Cortex of kidney (tissue), 1 donor: ENCODE measurements at places on chromosomes 16 and 17.

DNA sequence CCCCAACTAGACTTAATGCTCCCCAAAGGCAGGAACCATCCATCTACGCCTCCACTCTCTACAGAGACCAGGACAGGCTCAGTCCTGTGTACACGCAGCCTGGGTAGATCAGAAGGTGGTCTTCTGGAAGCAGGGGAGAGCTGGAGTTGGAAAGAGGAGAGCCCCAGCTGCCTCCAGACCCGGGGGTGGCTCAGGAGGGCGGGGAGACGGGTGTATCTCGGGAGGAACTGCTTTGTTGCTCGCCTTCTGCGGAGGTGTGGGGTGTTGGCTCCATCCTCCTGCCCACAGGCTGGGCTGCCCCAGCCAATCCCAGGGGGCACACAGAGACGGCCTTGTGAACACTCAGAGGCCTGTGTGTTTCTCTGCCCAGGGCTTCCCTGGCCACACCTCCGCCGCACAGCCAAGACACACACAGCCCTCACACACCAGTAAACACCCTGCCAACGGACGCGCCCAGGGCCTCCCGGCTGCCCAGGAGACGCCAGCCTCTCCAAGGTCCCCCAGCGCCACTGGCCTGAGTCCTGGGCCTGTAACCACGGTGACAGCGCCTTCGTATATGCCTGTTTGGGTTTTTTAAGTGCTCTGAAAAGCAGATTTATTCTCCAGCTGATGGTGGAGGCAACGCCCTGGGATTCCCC, 143.4 kb upstream of the CDC42EP4 start:
- DNase-seq = no peak

DNA sequence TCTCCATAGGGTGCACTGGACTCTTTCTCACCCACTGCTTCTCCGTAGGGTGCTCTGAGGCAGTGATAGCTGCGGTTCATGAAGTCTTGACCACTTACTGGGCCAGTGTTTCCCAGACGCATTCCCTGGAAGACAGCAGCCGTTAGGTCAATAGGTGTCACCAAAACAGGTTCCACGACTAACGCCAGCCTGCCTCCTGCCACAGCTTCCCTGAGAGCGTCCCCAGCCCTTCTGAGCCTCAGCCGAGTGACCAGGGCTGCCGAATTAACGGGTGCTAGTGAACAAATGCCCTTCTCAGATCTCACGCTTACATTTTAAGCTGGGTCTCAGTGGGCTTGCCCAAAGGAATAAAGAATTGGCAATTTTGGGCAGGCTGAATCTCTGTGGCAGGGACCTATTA, 188.7 kb upstream of the TNRC6C start:
- DNase-seq = no peak

- DNase-seq = no peak
Observed at GRCh38 chr16:57299009-57299718, 14.7 kb upstream of the PLLP start.

- no peak for DNase-seq
Observed at GRCh38 chr16:10665166-10665565, 29.6 kb downstream of the TEKT5 start.

- DNase-seq = no peak
Observed at GRCh38 chr17:54784305-54784704, 116.3 kb upstream of the TOM1L1 start.

DNA sequence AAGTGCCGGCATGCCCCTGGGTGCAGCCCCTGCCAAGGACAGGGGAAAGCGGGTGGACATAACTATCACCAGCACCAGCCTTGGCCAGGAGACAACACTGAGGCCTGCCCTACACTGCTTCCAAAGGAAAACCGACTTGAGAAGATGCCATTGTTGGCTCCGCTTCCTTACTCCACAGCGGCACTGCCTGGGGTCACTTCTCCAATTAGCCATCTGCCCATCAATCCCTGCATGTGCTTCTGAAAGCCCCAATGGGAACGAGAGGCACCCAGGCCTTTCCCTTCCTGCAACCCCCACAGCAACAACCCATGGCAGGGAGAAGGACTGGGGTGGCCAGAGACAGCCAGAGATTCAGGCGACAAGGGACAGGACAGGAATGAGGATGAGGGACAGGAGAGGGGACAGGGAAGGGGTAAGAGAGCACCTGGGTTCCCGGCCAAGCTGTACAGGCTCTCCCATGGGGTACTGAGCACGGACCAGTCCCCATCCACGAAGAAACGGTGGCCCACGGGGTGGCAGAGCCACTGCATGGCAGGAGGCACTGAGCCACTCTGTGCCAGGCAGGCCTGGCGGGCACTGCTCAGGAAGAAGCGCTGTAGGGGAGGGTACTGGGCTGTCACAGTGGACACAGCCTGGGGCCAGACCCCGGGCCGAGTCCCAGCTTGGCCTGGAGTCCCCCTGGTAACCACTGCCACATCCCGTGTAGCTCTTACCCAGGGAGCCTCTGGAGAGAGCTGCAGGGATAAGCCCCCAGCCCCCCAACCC, 21.2 kb downstream of the SREBF1 start:
- no peak for DNase-seq

- no peak for DNase-seq
Observed at GRCh38 chr16:80226499-80226898, 314.3 kb upstream of the DYNLRB2 start.

- no peak for DNase-seq
Observed at GRCh38 chr17:55728833-55729232, 6.2 kb upstream of the TMEM100 start.

- DNase-seq = no peak
Observed at GRCh38 chr17:52159246-52160135, 977 bp upstream of the CA10 start.

GRCh38 chr17:38942696-38943334, 17.4 kb downstream of the LASP1NB start:
- no peak for DNase-seq

DNA sequence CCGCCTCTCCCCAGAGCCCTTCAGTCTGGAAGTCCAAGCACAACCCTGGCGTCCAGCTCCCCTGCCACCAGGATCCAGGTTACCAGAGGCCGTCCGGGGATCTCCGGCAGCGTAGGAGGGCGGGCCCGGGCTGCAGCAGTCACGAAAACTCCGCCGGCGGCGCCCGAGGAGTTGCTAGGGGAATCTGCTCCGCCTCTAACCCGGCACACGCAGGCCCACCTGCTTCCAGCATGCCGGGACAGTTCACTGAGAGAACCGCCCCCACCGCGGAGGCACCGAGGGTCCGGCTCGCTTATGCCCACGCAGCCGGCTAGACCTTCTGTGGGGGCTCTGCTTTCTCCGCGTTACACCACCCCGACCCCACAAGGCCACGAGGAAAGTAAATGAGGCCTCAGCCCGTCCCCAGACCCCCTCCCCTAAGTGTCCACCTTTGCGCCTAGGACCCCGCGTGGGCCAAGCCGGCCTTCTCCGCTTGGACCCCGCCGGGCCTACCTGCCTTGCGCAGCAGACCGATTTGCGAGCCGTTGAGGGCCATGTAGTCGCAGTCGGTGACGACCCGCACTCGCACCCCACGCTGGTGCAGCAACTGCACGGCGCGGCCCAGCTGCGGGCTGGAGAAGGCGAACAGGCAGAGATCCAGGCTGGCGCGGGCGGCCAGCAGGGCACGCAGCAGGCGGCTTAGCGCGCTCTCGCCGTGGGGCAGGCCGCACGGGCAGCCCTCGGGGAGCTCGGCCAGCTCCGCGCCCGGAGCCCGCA, 587 bp downstream of the PLD6 start:
- no peak for DNase-seq

GRCh38 chr16:75861311-75862097, 135.2 kb upstream of the CPHXL start:
- DNase-seq = no peak

DNA sequence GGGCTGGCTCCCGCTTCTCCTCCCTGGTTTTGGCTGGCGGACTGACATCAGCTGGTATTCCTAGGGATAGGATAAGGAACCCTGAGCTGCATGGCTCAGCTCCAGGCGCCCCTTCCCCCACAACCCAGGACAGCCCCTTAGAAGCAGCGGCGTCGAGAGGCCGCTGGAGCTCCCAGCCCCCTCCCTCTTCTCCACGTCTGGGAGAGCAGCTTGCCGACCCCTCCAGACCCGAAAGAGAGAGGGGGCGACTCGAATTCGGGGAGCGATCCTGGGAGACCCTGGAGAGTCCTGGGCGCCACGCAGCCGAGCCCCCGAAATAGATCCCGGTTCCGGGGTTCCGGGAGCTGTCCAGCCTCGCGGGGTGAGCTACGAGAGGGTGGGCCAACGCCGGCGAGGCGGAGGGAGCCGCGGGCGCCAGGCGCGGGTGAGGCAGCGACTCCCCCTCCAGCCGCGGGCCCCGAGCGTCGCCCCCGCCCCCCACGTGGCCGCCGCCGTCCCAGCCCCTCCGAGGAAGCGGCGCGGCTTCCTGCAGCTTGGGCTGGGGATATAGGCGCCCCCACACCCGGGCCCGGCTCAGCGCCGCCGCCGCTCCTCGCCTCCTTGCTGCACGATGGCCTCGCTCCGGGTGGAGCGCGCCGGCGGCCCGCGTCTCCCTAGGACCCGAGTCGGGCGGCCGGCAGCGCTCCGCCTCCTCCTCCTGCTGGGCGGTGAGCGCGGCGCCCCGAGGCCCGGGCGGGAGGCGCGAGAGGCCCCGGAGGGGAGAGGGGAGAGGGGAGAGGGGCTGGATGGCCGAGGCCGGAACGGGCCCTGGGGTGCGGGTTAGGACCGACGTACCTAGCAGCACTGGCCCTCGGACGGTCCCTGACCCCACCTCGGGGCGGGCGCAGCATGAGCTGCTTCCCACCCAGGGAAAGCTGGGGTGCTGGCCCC, at the start of gene RAMP2:
RAMP2 (plus strand) TSS at position 576 of the 930 bp plus-strand sequence; CDS start at position 611, 35 bp downstream.
- no peak for DNase-seq

DNA sequence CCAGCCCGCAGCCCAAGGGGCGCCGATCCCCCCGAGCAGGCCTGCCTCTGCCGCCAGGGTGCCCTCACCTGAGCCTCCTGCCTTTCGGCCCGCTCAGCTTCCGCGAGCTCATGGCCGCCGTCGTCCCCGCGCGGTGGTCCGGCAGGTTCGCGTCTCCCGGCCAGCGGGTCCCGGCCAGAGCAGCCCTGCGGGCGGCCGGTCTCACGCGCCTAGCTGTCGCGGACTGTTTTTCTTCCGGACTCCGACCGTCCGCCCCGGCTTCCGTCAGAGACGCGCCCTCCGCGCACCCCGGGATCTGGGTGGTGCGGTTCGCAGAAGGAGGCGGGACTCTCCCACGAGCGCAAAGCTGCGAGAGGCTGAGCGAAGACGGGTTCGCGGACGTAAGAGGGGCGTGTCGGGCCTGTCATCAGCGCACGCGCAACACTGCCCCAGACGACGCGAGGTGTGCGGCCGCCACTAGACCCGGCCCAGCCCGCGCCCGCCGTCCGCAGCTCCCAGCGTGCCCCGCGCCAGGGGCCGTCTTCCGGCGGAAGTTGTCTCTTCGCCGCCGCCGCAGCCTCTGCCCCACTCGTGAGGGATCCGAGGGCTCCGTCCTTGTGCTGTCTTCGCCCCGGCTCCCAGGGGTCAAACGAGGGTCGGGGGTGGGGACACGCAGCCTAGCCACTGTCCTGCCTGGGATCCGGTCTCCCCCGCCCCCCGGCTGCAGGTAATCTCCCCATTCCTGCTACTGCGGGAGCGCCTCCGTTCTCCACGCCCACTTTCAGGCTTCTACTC, at the start of gene INPP5K:
INPP5K (minus strand) TSS at position 225 of the 774 bp plus-strand sequence; CDS start at position 112, 113 bp downstream.
- peak; percentile 95 for DNase-seq

- DNase-seq = no peak
Observed at GRCh38 chr17:17109907-17110306, 67.7 kb downstream of the MPRIP start.

DNA sequence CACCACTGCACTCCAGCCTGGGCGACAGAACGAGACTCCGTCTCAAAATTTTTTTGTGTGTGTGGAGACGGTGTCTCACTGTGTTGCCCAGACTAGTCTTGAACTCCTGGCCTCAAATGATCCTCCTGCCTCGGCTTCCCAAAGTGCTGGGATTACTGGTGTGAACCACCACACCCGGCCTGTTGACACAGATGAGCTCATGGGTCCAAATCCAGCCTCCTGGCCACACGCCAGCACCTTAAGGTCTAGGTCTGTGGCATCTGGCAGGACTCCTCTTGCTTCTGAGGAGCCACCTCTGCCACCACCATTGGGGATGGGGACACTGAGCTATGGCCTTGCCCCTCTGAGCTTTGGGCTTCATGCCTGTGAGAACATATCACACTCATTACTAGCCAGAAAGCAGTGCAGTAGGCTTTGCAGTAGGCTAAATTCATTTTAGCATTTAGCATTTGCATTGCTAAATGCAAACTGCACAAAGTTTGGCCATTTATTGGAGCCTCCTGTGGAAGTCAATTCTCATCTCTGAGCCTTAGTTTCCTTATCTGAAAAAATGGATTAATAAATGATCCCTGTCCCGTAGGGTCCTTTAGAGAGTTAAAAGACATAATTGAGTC, 5.5 kb upstream of the CDIPT start:
- DNase-seq = no peak

DNA sequence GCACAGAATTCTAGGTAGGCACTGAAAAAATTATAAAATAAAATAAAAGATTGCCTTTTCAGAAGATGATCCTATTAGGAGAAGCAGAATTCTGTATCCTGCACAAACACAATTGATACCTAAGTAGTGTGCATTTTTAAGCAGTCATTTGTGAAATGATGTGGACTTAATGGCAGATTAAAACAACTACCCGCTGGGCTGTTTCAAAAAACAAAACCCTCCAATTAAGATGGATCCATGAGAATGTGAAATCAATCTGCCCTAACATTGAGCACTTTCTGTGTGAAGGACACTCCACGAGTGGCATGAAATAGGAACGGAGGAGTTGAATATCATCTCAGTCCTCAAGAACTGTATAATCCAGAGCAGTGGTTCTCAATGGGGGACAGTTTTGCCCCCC, 1012.8 kb upstream of the EEF2KMT start:
- no peak for DNase-seq

GRCh38 chr16:9844361-9844760, 337.9 kb downstream of the GRIN2A start:
- DNase-seq = no peak

- DNase-seq = no peak
Observed at GRCh38 chr16:87375426-87376135, 8.0 kb downstream of the FBXO31 start.

GRCh38 chr17:40335620-40336019, 26.6 kb downstream of the RARA start:
- no peak for DNase-seq

- DNase-seq = no peak
Observed at GRCh38 chr17:27381007-27381501, 75.2 kb upstream of the KSR1 start.

GRCh38 chr17:42584880-42585279, 7.4 kb upstream of the PSMC3IP start:
- DNase-seq = no peak

- DNase-seq = no peak
Observed at GRCh38 chr17:38415250-38416194, 12.7 kb upstream of the ARHGAP23 start.

DNA sequence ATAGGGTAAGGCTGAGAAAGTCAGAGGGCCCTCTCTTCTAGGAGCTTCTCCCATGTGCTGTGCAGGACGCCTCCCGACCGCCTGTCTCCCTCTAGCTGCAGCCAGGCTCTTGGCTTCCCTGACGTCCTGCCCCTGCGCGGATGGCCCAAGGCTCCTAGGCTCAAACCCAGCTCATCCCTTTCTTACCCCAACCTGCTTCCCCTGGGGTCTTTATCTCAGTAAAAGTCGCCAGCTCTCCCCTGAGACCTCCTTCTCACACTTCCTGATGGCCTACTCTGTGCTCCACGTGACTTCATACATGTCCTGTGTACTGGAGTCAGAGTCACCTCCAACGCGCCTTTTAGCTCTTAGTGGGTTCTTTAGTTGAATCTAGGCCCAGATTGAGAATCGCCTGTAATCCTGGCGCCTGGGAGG, 1.1 kb upstream of the ZNF747 start:
- no peak for DNase-seq

GRCh38 chr16:19883296-19883965, 1.2 kb downstream of the GPRC5B start:
- DNase-seq = no peak
